Right ventricle myocardium superior (tissue), 1 donor: ENCODE measurements at places on chromosomes 16 and 17. TPM values are rescaled to one million over a fixed set of nuclear protein-coding genes. Genes with fewer than 3 reads are reported as not detected.

DNA sequence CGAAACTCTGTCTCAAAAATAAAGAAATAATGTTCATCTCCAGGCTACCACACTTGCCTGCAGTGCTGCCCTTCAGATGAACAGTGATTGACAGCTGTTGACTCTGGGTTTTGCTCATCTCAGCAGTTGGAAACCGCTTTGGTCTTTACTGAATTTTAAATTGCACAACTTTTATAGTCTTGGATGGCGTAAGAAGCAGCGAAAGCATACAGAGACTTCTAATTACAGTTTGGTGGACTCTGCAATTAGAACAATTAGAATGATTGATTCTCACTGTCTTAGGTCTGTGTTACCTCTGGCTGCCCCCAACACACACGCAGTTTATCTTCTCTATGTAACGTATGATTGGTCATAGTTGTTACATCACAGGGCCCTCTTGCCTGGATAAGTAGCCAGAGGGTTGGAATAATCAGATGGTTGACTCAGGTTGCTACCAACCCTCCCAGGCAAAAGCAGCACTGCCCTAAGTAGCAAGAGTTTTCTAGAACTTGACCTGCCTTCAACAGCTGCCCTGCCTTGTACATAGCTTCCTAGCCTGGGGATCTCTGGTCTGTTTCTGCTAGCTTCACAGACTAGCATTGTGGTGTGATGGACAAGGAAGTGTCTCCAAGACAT is 1.9 kb upstream of the NAT9 start:
- no peak for DNase-seq

OR1A1 gene
- not detected for total RNA-seq

CCL2 gene
- total RNA-seq, result 20.7 TPM

DNA sequence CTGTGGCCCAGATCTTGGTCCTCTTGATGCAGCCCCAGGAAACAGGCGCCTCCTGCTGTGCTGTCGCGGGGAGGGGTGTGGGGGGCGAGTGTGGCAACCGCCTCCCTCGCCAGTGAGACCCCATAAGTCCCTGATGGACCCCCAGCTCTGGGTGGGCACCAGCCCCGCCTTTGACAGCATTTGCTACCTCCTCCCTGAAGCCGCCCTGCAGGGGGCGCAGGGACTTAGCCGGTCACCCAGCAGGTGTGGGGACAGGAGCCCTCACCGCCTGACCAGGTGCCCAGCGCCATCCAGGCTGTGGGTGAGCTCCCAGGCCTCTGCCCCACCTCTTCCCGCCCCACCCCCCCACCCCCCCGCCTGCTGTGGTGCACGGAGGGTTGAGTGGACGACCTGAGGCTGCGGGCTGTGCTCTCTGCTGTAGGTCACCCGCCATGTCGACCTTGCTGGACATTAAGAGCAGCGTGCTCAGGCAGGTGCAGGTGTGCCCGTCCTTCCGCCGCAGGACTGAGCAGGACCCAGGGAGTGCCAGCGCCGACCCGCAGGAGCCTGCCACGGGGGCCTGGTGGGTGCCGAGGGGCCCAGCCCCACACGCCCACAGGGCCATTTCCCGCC is 4.8 kb downstream of the BAIAP3 start:
- no peak for DNase-seq

GRCh38 chr17:40360091-40360490 is 4.4 kb downstream of the GJD3 start:
- no peak for DNase-seq

DNA sequence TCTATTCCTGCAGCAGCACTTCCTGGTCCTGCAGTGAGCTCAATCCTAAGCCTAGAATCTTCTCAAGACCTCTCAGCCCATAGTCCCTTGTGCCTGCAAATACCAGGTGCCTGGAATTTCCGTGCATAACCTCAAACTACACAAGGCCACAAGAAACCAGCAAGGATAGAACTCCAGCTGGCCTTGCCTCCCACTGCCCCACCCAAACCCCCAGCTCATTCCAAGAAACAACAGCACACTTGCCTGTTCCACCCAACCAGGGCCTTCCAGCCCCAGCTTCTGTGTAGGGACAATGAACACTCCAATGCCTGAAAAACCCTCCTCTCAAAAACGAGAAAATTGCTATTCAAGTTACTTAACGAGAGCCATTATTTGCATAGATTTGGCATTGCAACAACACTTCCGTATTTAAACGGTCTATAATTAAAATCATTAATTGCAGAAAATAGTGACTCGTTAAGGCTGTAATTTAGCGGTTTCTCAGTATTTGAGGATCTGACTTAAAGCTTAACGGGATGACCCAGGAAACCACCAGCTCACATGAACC is 147.0 kb downstream of the C16orf78 start:
- DNase-seq, result no peak

DNA sequence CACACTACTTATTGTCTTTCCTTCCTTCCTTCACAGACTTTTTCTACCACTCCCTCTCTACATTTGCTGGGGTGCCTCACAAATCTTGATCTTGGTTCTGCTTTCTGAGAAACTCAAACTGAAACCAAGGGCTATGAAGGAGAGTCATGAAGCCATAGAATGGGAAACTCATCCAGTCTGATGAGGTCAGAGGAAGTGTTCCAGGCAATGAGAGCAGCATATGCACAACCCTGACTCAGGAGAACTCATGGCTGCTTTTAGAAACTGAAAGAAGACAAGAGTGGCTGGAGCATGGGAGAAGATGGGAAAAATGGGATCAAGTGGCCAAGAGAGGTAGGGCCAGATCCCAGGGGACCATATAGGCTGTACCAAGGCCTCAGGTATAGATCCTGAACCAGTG is 130.0 kb upstream of the TOX3 start:
- no peak for DNase-seq

HS3ST3A1 gene
- 1.3 TPM for total RNA-seq

GRCh38 chr17:64259426-64259825 is 3.6 kb downstream of the TEX2 start:
- no peak for DNase-seq

KRTAP4-9 gene
- total RNA-seq, result not detected

DNA sequence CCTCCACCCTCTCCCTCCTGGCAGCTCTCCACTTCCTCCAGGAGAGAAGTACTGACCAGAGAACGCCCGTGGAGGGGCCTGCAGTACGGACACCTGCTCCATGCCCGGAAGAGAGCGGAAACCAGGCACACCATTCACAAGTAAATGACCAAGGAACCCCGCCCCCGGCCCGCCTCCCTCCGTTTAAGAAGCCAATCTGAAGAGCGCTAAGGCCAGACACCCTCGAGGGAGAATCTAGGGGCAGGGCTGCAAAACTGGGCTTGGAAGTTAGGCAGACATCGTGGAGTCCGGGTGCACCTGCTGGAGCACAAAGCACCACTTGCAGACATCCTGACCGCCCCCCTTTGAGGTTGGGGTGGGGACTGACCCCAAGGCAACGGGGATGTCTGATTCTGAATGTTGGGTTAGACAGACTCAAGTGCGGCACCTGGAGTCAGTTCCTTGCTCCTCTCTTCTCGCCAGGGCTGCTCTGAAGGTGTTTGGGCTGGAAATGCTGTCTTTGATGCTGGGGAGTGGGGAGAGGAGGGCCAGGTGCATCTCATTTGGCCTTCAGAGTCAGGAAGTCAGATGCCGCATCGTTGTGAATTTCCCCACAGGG is 964 bp upstream of the FAAP100 start:
- DNase-seq, result peak; percentile 79
